Pancreas (tissue), 10 donors: ENCODE measurements at places on chromosomes 6 and 20.

DNA sequence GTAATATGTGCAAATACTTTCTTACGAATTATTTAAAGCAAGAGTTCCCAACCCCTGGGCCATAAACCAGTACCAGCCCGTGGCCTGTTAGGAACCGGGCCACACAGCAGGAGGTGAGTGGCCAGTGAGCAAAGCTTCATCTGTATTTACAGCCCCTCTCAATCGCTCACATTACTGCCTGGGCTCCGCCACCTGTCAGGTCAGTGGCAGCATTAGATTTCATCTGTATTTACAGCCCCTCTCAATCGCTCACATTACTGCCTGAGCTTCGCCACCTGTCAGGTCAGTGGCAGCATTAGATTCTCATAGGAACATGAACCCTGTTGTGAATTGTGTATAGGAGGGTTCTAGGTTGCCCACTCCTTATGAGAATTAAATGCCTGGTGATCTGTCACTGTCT, 142.0 kb downstream of the RNASET2 start:
- no peak for DNase-seq

GRCh38 chr6:159282421-159282820, 113.2 kb downstream of the FNDC1 start:
- DNase-seq = no peak

- no peak for DNase-seq
Measured at GRCh38 chr6:37060195-37060559, 54.7 kb downstream of the FGD2 start.

- no peak for DNase-seq
Measured at GRCh38 chr6:157438611-157439111, 57.7 kb downstream of the ZDHHC14 start.

DNA sequence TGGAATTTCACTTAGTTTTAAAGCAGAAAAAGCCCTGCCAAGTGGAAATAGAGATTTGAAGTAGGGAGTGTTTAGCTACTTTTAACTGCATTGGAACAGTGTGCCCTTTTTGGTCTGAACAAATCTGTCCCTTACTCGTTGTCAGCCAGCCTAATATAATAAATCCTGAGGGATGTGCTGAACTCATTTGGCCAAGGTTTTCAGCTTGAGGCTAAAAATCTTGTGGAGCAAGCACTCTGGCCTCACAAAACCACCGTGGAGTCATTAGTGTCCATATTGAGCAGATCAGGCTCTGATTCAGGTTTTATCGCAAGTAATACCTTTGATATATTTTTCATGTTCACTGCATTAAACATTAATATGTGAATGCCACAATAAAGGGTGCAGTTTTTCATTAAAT, 383.5 kb downstream of the FRK start:
- no peak for DNase-seq
